Stimulated activated CD4-positive, alpha-beta T cell treated with anti-CD3 and anti-CD28 coated beads, Interleukin-1b, Interleukin-23, amount 100 ng/mL, for 1 hour (primary cell): ENCODE measurements at places on chromosomes 5 and 9.

GRCh38 chr9:122016744-122017143 is 76.4 kb downstream of the TTLL11 start:
- no peak for DNase-seq

- no peak for DNase-seq
Observed at GRCh38 chr5:143629871-143630659, 181.9 kb upstream of the HMHB1 start.

DNA sequence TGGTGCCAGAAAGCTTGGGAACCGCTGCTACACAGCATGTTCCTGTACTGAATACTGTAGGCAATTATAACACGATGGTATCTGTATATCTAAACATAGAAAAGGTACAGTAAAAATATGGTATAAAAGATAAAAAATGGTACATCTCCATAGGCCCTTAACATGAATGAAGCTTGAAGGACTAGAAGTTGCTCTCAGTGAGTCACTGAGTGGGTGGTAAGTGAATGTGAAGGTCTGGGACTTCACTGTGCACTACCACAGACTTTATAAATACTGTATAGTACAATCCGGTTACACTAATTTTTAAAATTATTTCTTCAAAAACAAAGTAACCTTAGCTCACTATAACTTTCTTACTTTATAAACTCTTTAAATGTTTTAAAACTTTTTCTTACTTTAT is 819.9 kb upstream of the GRAMD2B start:
- DNase-seq = no peak

DNA sequence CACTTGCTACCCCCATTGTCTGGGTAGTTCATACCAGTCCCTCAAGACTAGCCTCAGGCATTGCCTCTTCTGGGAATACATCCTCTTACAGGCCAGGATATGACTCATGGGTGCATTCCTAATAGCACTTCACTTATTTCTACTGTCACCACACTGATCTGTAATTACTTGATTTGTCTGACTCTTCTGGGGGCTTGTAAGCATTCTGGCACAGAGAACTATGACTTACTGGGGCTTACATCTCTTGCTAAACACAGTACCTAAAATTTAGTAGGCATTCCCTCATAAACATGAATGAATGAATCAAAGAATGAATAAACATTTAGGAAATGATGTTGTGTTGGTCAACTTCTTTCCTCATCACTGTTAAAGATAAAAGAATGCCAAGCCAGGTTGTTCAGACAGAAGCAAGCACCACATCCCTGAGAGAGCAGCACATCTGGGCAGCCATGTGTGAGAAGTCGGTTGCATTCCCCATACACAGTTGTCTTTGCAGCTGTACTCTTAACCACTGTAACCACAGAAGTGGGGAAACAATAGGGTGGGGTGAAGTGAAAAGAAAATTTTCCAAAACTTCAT is 27.6 kb downstream of the IL7R start:
- no peak for DNase-seq
